Activated naive CD4-positive, alpha-beta T cell treated with anti-CD3 and anti-CD28 coated beads for 36 hours (primary cell): ENCODE measurements at places on chromosomes 5 and 9.
A peak's percentile ranks its signal among the peaks of the same experiment; 100 is the strongest.

- no peak for DNase-seq
These were observed 40.8 kb downstream of the FCHO2 start for GRCh38 chr5:72996632-72997031.

- no peak for DNase-seq
These were observed 20.7 kb upstream of the ROPN1L start for GRCh38 chr5:10420932-10421331.

- DNase-seq: no peak
These were observed 178.3 kb downstream of the MRPS30 start for GRCh38 chr5:44987026-44987425.

- no peak for DNase-seq
These were observed 181.6 kb upstream of the DMRTA1 start for GRCh38 chr9:22265038-22265437.

GRCh38 chr9:121813519-121814210 lies 162.2 kb downstream of the DAB2IP start:
- no peak for DNase-seq

DNA sequence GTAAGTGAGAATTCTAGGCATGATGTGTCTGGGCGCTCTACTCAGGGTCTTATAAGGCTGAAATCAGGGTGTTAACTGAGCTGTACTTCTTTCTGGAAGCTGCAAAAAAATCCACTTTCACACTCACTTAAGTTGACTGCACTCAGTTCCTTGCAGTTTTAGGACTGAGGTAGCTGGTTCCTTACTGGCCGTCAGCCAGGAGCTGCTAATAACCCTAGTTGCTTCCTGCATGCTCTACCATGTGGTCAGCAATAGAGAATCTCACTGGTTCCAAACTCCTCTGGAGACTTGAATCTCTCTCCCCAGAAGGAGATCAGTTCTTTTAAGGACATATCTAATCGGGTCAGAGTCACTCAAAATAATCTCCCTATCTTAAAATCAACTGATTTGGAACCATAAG lies 911.2 kb downstream of the EFNA5 start:
- no peak for DNase-seq

- no peak for DNase-seq
These were observed 31.7 kb downstream of the UGCG start for GRCh38 chr9:111928359-111928720.

GRCh38 chr5:116520771-116521170 lies 53.9 kb downstream of the SEMA6A start:
- DNase-seq: no peak

DNA sequence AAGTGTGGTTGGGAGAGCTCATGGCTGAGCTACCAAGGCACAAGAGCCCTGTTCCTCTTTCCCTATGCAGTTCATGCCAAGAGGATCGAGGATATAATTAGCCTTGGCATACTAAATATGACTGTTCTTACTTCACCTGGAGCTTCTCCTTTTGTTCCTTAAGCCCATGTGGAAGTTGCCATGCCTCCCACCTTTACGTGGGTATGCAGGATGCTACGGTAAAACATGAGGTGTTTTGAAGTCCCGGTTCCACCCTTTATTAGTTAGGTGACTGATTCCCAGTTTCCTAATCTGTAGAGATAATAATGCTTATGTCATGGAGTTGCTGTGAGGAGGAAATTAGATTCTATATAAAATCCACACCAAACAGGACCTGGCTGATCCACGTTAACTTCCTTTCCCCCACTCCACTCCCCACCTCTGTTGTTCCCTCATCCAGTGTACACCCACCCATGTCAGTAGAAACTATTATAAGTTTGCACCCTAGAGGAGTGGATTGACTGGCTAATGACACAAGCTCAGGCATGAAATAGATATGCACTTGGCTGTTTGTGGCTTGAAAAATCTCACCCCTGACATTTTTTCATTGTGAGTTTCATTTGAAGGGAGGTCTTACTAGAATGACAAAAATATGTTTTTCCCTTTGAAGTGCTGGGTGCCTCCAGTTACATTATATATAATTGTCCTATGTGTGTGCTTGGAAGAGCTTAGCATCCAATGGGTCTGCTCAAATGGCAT lies 36.8 kb upstream of the SHOC1 start:
- DNase-seq: no peak

GRCh38 chr5:39164016-39164415 lies 55.3 kb downstream of the FYB1 start:
- peak; percentile 63 for DNase-seq

- DNase-seq: peak; percentile 41
These were observed 55.8 kb upstream of the SHC3 start for GRCh38 chr9:89234205-89235067.

- no peak for DNase-seq
These were observed 203.0 kb upstream of the TUT7 start for GRCh38 chr9:86557063-86557766.

DNA sequence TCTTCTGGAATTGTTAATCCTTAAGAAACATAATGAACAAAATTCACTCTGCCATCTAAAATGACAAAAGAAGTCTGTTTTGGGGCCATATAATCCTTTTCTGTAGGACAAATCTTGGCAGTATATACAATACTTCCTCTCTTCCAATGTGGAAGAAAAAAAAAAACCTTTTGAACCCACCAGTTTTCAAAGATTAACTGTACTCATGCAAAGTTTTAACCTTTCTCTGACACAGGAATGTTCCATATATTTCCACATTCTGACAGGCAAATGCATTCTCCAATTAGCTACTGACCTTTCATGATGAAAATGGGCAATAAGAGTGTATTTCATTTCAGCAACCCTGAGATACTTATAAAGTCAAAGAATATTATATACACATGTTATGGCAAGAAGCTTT lies 65.4 kb downstream of the RNF130 start:
- DNase-seq: no peak

DNA sequence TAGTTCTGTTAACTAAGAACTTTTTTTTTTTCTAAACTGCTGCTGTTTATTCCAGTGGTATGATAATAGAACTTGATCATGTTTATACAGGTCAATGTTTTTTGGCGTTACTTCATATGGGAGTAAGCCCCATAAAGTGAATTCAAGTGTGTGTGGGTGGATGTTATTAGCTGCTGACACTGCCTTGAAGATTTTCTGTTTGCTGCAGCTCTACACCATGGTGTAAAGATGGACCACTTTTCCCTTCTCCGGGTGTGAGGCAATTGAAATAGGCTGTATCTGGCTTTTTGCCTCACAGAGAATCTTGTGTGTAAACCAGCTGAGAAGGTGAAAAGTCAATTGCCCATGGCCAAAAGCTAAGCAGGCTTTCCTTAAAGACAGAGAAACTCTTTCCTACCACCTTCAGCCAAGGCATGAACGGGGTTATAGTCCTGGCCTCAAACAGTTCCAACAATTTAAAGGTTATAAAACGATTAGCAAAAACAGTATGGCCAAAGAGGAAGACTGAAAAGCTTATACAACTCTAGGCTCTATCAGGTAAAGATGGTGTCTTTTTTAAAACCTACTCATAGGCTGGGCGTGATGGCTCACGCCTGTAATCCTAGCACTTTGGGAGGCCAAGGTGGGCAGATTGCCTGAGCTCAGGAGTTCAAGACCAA lies 33.9 kb upstream of the ABCA1 start:
- no peak for DNase-seq

DNA sequence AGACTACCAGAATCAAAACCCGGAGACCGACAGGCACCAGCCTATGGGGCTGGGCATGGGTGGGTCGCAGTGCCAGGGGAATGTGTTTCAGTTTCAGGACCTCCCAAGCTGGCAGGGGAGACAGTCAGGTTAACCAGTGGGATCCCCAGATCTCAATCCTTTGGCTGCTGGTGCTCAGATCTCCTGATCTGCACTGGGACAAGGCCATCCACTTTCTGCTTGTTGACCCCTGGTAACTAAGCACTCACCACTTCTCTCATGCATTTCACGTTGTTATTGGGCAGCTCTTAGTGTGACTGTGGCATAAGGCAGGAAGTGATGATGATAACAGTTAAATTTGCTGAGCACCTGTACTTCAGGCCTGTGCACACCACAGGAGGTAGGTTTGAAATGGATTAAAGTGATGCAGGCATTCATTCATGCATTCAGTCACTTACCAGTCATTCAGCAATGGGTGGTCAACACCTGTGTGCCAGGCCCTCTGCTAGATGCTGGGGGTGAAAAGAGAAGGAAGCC lies 42.1 kb upstream of the STXBP1 start:
- DNase-seq: peak; percentile 31

GRCh38 chr9:15889555-15889954 lies 336.7 kb downstream of the CCDC171 start:
- DNase-seq: no peak

- DNase-seq: peak; percentile 55
These were observed 836 bp downstream of the PCSK5 start for GRCh38 chr9:75891277-75891741.

- DNase-seq: no peak
These were observed 81.8 kb downstream of the ANKRD33B start for GRCh38 chr5:10645671-10646070.

DNA sequence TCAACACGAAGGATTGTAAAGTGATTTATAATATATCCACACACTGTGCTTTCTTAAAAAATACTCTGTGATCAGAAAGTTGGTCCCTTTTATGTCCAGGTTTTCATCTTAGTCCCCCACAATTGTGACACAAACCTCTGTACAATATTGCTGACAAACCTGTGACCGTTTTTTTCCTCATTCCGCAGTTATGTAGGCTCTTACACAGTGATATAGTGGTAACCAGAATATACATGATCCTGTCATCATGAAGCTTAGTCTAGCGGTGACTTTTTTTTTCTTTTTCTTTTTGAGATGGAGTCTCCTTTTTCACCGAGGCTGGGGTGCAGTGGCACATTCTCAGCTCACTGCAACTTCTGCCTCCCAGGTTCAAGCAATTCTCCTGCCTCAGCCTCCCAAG lies 8.7 kb downstream of the ANP32B start:
- DNase-seq: no peak

DNA sequence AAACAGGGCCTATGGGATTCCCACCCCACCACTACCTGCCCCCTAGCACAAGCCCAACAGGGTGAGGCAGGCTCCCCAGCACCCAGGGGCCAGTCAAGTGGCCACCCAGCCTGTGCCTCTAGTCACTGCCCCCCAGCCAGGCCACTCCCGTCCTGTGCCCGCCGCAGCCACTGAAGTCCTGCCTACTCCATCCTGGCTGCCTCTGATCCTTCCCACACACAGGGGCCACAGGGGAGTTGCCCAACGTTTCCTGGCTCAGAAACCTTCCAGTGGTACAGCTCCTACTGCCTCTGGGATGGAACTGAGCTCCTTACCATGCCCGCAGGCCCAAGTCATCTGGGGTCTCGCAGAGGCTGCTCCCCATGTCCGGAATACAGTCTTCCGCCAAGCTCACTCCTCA lies 70.2 kb upstream of the STXBP1 start:
- DNase-seq: no peak

GRCh38 chr9:88418715-88419540 lies 30.7 kb downstream of the SPIN1 start:
- peak; percentile 40 for DNase-seq

- peak; percentile 69 for DNase-seq
These were observed 83.4 kb downstream of the SH3PXD2B start for GRCh38 chr5:172370648-172371545.

DNA sequence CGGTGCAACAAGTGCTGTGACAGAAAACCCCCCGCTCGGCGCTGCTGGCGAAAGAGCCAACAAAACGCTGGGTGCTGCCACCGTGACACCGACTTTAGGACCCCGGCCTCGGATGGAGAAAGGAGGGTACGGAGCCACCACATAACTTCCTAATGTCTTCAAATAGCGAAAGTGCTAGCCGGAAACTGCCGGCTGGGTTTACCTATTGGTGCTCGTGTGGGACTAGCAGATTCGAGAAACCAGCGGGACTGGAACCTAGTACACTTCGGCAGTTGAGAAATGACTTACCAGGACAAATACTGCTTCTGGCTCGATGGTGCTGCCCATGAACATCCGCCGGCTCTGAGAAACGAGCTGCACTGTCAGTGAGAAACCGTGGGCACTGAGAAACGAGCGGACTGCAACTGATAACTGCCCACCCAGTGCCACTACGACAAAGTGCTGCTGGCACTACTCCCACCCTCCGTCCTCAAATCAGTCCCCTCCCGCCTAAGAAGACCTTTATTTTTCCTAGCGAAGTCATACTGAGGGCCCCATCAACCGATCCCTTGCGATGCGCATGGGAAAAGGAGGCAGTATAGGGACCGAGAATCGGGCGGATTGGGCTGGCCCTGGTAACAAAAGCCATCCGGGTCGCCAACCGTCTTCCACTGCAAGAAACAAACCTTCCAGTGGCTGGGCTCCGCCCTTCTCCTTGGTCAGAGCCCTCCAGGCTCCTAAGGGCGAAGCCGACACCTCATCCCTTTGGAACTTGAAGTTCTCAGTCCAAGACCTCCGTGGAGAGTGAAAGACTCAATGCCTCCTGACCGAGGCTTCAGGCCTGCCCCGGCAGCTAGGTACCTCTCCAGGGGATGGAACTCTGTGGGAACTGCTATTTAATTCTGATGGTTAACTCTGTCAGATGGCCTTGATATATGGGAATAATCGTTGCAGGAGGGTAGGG lies 27.0 kb upstream of the ANXA2R start:
- DNase-seq: peak; percentile 92

DNA sequence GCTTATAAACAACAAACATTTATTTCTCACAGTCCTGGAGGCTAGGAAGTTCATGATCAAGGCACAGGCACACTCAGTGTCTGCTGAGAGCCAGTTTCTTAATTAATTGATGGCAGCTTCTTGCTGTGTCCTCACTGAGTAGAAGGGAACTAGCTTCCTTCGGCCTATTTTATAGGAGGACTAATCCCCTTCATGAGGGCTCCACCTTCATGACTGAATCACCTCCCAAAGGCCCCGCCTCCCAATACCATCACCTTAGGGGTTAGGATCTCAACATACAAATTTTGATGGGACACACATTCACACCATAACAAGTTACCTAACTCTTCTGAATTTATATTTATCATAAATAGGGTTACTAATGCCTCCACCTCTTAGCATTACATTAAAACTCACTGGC lies 129.8 kb downstream of the GNAQ start:
- DNase-seq: no peak

- DNase-seq: no peak
These were observed 148.8 kb upstream of the ADAMTSL1 start for GRCh38 chr9:18324928-18325745.

DNA sequence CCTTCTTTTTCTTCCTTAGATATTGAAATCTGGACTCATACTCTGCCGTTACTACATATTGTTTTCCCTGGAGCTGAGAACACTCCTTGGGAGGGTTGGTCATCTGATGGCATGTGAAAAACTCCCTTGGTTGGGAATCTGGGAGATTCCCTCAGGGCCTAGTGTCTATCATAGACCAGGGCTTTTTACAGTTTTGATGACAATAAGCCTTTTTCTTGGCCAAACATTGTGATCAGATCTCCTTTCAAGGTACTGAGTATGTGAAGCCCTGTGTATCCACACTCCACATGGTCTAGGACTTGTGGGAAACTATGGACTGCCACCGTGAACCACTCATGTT lies 32.9 kb downstream of the TMEM252 start:
- no peak for DNase-seq

GRCh38 chr9:40925149-40925548 lies 203.3 kb downstream of the FOXD4L6 start:
- no peak for DNase-seq

- peak; percentile 5 for DNase-seq
These were observed 341.4 kb downstream of the DIRAS2 start for GRCh38 chr9:90301277-90301653.
